ENCODE measurements at places on chromosomes 3 and 15. TPM values are rescaled to one million over a fixed set of nuclear protein-coding genes. Genes with fewer than 3 reads are reported as not detected.

GRCh38 chr3:10563396-10563795 lies 58.0 kb upstream of the ATP2B2 start:
- DNase-seq = no peak

The GPR62 gene
- not detected for total RNA-seq

The COX17 gene
- 27.4 TPM for total RNA-seq

- peak; percentile 62 for DNase-seq
Observed at GRCh38 chr15:36407647-36408046, 171.8 kb upstream of the CDIN1 start.

The CCR5 gene
- total RNA-seq = not detected

The CHL1 gene
- total RNA-seq = 0.27 TPM

DNA sequence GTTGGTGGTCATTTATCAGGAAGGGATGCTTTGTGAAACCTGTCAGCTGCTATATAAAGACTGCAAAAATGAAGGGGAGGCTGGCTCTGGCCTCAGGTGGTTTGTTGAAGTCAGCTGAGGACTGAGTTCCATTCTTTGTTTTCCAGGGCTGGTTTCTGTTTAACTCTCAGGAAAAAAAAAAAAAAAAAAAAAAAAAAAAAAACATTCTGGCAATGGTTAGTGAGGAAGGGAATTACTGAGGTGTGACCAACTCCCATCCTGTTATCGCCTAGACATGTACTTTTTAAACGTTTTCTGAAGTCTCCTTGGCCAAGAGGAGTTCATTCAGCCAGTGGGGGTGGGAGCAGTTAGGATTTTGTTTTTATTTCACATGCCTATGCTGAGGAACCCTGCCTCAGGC lies 316.3 kb downstream of the OXSM start:
- peak; percentile 85 for DNase-seq

- DNase-seq = no peak
Observed at GRCh38 chr3:124451630-124452317, 278.5 kb upstream of the UMPS start.

The PLA2G4E gene
- total RNA-seq = not detected

The TRIM69 gene
- total RNA-seq = 9.6 TPM

The ABHD5 gene
- 23.1 TPM for total RNA-seq

DNA sequence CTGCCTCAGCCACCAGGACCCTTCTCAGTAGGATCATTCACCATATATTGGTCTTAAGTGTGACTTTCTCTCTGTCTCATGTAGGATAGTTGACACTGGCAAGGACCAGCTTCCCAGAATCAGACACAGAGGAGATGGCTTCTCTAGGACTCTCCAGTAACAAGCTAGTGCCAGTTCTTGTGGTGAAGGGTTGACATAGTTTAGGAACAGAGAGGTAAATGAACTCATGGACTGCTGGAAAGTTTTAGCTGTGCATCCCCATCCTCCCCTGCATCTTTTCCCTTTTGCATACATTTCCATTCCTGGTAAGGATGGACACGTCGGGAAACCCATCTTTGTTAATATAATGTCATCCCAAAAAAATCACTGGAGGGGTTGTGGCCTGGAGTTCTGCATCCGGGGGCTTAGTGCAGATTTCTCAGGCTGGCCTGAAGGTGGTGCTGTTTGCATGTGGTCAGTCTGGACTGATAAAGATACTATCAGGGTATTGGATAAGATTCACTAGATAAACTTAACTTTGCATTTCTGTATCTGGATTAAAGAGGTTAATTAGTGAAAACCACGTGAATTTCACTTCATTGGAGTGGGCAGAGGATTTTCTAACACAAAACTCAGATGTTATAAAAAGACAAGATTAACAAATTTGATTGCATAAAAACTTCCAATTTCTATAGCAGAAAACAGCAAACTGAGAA lies 110.8 kb downstream of the TBC1D2B start:
- no peak for DNase-seq

- no peak for DNase-seq
Observed at GRCh38 chr3:147305533-147306250, 100.7 kb downstream of the ZIC4 start.

- no peak for DNase-seq
Observed at GRCh38 chr3:19334120-19334519, 185.8 kb downstream of the KCNH8 start.

GRCh38 chr15:99099661-99100060 lies 5.2 kb upstream of the SYNM start:
- DNase-seq = no peak

GRCh38 chr3:194536871-194537637 lies 50.3 kb upstream of the ATP13A3 start:
- no peak for DNase-seq

DNA sequence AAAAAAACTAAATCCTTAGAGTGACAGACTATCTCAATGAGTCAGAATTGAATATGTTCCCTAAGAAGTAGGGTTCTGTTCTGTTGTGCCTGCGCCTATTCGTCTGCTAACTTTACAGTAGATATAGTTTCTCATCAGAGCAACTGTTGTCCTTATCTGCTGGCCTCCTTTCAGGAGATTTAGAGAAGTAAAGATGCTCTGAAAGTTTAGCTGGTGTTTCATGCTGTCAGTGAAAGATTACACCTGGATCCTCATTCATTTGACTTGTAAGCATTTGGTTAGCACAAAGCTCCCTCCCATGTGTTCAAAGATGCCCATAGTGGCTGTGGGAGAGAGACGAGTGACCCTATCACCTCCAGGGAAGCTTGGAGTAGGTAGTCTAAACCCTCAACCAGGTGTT lies 35.0 kb downstream of the SUCNR1 start:
- no peak for DNase-seq

The NAALADL2 gene
- total RNA-seq = 4.4 TPM

The WDR93 gene
- total RNA-seq = 0.41 TPM

- DNase-seq = no peak
Observed at GRCh38 chr3:59866076-59866475, 816.3 kb upstream of the CFAP20DC start.

The IL17RB gene
- total RNA-seq = 0.27 TPM

DNA sequence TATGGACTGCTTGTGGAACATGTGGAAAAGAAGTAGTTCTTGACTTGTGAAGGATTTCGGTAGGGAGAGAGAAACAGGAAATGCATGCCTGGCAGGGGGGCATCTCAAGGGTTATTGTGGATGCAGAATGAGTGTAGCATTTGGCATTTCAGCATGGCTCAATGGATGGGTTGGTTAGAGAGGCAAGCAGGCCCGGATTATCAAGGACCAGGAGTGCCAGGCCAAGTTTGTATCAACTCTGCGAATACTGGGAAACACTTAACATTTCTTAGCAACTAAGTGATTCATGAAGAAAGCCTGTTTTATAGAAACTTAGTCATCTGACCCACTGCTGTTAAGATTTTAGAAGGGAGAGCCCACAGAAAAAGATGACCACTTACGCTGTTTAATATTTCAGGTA lies 33.6 kb downstream of the KIF15 start:
- DNase-seq = no peak

DNA sequence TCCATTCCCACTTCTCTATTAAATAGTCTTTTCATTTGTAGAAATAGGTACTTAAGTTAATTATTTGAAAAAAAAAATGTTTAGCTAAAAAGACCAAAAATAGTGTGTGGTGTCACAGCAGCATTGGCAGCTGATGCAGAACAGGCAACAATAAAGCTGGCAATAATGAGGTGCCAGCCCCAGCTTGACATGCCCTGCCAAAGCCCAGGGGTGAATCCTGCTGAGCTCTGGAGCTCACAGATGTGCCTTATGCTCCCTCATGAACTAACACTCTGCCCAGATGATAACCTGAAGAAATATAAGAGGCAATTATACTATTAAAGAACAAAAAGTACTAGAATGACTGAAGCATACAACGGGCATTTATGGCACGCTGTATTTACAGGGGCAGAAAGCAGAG lies 63.8 kb downstream of the IGSF11 start:
- no peak for DNase-seq

DNA sequence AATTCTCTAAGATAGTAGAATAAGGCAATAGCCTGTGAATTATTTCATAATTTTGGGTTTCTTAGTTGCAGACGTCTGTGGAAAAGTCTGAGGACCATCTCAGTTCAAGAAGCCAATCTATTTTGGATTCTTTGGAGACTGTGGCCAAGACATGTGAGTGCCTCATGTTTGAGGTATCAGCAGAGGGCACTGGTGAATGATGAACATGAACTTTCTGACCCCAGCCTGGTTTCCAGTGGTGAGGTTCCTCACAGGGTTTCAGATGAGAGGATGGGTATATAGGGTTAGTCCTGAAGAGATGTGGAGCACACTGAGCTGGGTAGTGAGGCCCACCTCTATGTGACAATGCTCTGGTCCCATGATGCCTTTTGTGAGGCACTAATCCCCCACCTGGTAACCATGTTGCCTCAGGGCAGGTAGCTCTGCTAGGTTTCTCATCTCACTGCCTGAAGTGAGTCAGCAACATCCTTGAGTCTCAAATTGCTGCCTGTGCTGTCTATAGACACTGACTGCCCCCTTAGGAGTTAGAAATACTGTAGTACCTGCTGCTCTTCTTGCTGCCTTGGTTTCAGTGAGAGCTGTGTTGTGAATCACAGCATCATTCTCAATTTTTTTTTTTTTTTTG lies 32.3 kb downstream of the C3orf62 start:
- DNase-seq = no peak

GRCh38 chr3:14127516-14128161 lies 2.8 kb downstream of the TMEM43 start:
- DNase-seq = no peak

- DNase-seq = no peak
Observed at GRCh38 chr3:169836078-169836941, 23.6 kb upstream of the LRRC34 start.

GRCh38 chr15:23853286-23853685 lies 166.2 kb upstream of the NDN start:
- DNase-seq = no peak

The CLDN18 gene
- total RNA-seq = not detected

- DNase-seq = peak; percentile 12
Observed at GRCh38 chr15:36469311-36469966, 110.0 kb upstream of the CDIN1 start.

DNA sequence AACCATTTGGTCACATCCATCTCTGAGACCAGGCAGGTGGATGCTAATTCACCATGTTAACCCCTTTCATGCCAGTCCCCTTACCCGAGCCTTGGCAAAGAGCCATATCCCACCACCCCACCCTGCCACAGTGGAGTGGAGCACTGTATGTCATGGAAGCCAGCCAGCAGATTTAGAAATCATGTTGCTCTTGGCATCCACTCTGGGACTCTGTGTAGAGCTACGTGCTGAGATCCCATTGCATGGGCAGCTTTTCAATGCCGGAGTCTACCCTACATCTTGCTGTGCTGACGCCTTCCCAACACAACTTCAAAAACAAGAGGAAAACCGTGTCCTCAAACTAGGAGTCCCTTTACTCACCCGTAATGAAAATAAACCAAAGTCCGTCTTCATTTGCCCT lies 131.0 kb downstream of the NTRK3 start:
- no peak for DNase-seq

- DNase-seq = no peak
Observed at GRCh38 chr15:25250011-25250596, 188.7 kb downstream of the UBE3A start.

DNA sequence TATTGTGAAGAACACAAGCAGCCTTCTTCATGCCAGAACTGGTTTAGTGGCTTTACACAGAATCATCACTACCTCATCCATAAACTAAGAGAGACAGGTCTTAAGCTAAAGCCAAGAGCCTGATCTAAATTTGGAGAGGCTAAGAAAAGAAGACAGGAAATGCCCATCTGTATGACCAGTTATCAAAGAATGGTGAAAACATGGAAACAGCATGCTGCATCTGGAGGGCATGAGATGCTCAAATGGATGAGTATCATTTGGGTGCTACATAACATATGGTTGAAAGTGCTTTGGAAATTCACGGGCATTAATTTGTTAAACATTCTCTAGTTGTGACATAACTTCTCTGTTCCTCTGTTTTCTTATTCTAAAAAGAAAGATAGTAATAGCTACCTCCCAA lies 112.5 kb downstream of the CPNE4 start:
- DNase-seq = no peak

DNA sequence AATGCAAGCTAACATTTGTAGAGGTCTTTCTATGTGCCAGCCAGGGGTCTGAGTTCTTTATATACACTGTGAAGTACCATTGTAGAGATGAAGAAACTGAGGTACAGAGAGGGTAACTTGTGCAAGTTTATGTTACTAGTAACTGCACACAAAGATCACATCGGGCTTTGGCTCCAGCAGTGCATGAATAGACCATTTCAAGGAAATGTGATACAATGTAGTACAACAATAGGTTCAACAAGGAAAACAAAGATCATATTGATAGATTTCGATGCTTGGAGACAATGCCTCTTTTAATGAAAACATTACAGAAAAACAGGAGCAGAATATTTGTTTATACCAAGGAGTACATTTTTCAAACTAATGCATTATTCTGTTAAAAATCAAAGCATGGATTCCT lies 115.3 kb downstream of the POLR2M start:
- DNase-seq = no peak

The NCKIPSD gene
- 34.0 TPM for total RNA-seq

The TM4SF18 gene
- not detected for total RNA-seq

The CAND2 gene
- 1.4 TPM for total RNA-seq

DNA sequence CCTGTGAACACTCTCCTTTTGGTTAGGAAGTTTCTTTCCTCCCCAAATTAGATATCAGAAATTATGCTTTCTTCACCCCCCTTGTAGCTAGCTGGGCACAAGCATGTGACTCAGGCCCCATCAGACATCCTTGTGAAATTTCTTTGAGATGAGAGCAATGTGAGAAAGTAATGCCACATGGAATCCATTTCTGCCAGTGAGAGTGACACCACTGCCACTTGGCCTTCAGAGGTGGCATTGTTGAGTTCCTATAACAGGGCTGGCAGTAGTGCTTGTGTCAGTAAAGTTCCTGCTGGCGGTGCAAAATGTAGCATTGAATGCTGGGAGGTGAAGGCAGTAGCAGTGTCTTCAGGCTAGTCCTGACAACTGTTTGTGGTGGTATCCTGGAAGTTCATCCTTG lies 80.7 kb upstream of the ZNF280D start:
- no peak for DNase-seq

DNA sequence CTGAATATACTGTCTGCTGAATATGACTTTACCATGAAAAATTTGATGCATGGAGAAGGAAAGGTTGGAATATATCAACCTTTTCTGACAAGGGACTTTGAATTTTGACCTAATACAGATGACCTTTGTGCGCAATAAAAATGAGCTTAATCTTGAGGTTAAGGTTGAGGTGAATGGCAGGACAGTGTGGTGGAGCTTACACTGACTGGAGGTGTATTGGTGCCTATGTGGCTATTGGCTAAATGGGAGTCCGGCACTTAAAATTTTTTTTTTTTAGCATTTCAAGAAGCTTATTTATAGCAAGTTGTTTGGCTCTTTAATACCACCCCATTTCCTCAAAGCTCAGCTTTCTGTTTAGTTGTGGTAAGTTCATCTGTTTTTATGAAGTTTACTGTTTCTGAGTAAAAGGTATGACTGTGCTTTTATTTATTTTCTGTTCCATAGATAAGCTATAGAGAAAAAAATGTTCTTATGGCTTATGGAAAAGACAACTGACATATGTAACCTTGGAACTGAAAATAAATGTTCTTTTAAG lies 15.2 kb downstream of the CDIN1 start:
- no peak for DNase-seq

The RMDN3 gene
- total RNA-seq = 26.5 TPM

GRCh38 chr3:77668376-77668775 lies 628.5 kb downstream of the ROBO2 start:
- no peak for DNase-seq
